ENCODE measurements at places on chromosomes 12 and 14.

- DNase-seq = no peak
Measured at GRCh38 chr12:68406134-68406576, 74.0 kb upstream of the MDM1 start.

DNA sequence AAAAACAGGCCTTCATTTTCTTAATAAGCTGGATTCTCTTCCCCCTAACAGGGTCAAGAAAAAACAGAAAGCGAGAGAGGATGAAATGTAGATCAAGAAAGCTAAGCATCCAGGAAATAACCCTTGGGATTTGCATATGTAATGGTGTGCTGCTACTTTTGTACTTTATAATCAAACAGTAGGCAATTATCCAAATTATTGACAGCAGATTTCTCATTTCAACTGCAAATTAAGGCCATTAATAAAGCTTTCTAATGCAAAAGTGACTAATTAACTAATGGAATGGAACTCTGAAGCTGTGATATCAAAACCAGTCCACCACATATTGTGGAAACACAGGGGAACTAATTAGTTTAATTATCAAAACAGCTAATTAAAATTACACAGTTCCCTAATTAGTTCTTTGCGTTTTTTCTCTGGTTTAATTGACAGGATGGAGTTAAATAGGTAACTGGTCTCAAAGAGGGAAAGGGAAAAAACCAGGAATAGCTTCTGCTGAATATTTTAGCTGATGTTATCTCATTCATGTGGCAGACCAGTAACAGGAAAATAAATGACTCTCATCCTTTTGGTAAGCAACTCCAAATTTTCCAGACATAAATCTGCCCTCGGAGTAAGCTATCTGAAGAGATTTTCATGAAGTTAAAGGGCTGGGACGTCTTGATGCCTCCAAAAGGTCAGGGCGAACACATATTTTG lies 182.7 kb upstream of the LMO3 start:
- no peak for DNase-seq

DNA sequence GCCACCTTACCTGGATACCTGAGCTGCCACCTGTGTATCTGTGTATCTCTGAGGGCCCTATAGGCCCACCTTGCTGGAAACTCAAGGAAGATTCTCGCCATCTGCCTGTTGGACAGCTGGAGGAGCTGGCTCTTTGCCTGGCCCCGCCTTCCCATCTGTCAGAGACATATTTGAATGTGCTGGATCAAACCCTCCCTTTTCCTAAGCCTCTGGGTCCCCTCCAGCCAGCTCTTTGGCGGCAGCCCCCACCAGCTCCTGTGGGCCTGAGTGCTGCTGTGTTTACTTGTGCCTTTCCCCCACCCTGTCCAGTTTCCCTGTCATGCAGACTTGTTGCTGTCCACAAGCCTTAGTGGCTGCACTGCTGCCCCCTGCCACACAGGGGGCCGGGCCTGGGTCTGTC lies 55.9 kb upstream of the SRSF5 start:
- no peak for DNase-seq

- DNase-seq = no peak
Measured at GRCh38 chr12:116450406-116450910, 108.7 kb upstream of the MAP1LC3B2 start.

DNA sequence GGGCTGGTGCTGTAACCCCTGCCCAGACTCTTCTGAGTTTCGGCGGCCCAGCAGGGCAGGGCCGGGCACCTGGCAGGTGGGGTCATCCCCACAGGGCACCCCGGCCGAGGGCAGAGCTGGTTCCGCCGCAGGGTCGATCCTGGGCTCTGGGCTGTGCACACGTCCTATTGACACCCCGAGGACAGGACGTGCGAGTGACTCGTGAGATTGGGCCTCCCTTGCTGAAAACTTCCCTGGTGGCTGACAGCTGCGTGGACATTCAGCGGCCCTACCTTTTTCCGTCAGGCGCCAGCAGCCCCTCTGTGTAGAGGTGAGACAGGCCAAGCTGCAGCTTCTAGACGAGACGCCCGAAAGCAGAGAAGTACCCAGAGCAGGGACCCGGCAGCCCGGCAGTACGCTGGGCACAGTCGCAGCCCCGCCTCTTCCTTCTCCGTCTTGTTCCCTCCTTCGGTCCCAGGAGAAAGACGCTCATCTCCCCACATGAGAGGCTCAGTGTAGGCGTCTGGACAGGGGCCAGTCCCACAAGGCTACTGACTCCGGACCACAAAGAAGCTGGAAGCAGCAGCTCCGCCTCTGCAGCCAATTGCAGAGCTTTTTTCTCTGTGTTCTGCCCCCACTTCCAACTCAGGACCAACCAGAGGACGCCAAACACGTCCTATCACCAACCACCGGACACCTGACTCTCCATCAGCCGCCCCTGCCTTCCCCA lies at the start of gene LRCOL1:
Gene LRCOL1, minus strand, starts transcription at position 532 of the 709 bp plus-strand sequence. CDS start 4,331 bp downstream, outside the sequence.
- DNase-seq = no peak

DNA sequence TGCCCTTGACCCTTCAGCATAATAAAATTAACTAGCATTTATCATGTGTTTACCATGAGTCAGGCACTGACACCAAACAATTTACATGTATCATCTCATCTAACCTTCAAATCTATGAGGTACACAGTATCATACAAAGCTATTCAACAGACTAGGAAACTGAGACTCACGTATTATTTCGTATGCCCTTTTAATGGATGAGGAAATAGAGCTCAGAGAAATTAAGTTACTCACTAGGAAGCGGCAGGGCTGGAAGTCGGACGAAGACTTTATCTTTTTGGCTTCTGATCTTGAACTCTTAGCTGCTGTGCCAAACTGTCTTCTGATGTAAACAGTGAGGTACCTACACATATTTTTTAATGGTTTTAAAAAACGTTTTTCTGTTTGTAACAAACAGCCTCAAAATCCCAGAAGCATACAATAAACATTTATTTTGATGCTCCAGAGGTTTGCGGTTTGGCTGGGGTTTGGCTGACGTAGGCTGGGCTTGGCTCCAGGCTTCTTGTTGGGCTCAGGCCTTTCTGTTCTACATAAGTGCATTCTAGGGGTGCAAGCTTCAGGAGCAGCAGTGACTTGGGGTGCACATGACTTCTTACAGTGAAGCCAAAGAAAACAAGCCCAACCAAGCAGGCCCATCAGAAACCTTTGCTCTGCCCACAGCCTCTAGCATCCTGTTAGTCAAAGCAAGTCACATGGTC lies 184.7 kb downstream of the TBX5 start:
- DNase-seq = no peak

- DNase-seq = no peak
Measured at GRCh38 chr14:98181241-98181640, 1090.8 kb downstream of the BCL11B start.

GRCh38 chr14:72898448-72898847 lies 4.5 kb upstream of the DPF3 start:
- DNase-seq = no peak

DNA sequence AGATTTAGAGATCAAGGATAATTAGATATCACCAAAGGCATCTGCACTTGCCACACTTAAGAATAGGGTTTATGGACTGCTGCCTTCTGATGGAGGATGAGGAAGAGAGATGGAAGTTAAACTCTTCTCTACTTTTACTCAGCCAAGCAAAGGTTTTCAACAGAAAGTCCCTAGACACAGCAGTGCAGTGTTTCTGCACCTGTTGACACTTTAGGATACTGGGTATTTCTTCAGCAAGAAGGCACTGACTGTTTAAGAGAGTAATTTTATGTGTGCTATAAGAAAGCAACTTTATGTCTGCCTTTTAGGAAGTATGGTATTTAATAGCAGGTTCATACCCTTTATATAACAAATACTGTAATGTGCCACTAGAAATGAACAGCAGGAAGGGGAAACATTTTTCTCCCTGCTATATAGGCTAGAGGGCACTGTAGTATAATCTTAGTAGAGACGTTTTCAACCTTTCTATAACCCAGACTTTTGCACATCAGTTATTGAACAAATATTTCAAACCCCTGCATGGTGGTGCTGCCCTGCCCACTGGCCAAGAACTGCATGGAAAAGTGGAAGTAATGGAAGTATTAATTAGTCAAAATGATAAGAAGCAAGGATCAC lies 225.0 kb upstream of the GRIP1 start:
- no peak for DNase-seq

- no peak for DNase-seq
Measured at GRCh38 chr12:53207042-53207441, at the start of gene ITGB7. Gene ITGB7 (minus strand): TSS chr12:53207251. CDS start chr12:53200443, 6,808 bp downstream.

GRCh38 chr12:79451978-79452377 lies 238.8 kb downstream of the PAWR start:
- DNase-seq = no peak

DNA sequence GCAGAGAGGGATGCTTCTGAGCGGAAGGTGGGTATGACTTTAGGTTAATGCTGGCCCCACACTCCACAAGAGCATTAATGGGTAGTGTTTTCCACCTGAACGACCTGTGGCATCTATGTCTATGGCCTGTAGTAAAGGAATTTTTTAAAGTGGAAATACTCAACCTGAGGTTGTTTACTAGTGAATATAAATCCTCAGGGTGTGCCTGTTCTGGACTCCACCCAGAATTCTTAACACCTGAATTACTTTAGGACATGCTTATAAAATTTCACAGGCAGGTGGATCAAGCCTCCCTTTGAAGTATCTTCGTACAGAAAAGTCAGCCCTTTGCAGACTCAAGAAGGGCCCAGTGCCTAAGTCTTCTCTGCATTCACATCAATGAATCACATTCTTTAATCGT lies 196.1 kb downstream of the ESR2 start:
- no peak for DNase-seq

GRCh38 chr12:102953221-102953620 lies 4.3 kb upstream of the ASCL1 start:
- no peak for DNase-seq

- DNase-seq = no peak
Measured at GRCh38 chr12:93632383-93632782, 44.8 kb upstream of the CRADD start.

GRCh38 chr14:56137849-56138248 lies 19.6 kb downstream of the PELI2 start:
- no peak for DNase-seq

DNA sequence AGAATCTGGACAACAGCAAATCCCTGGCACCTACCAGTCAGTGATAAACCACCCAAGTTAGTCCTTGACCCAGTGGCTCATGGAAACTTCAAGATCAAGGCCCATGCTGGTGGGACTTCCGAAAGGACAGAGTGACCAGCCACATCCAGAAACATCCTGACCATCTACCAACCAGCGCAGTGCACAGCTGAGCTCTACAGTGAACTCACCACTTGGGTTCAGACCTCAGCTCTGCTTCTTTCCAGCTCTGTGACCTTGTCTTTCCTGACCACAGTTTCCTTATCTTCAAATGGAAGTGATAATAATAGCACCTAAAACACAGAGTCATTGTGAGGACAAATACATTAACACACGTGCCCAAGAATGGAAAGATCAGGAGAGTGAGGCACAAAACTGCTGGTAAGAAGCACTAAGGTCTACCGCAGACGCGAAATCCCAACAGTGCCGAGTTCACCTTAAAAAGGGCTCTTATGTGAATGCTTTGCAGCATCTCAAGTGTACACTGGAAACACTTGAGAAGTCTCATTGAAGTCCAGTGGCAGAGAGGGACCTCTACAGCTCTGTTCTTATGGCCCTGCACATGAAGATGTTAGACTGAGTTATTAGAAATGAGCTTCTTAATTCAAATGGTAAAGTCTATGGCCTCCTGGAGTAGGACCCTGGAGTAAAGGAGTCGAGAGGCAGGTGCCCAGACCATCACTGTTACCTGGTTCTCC lies 128.8 kb downstream of the CCDC60 start:
- DNase-seq = no peak

DNA sequence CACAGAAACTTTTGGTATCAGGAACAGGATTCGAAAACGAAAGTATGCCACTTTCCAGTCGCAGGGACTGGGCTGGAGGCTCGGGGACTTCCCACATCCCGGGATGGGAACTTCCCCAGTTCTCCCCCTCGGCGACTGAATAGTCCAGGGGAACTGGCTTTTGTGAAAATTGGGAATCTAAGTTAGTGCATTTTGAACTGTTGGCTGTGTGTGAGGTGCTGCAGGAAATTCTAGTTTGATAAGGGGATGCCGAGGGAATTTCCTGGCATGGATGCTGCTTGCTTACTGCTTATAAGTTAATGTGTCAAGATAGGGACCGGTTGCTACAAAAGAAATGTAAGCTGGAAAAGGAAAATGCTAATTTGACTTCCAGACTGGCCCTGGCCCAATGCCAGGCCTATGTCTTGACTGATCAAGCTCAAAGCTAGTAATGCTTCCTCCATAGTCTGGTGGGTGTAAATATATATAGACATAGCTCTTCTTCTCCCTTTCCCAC lies 73.4 kb upstream of the EIF5 start:
- no peak for DNase-seq

- no peak for DNase-seq
Measured at GRCh38 chr12:105820429-105821125, 318.2 kb downstream of the NUAK1 start.

GRCh38 chr14:72432748-72433147 lies 461.2 kb downstream of the DPF3 start:
- no peak for DNase-seq

- no peak for DNase-seq
Measured at GRCh38 chr12:108930756-108931155, 50.9 kb downstream of the DAO start.

DNA sequence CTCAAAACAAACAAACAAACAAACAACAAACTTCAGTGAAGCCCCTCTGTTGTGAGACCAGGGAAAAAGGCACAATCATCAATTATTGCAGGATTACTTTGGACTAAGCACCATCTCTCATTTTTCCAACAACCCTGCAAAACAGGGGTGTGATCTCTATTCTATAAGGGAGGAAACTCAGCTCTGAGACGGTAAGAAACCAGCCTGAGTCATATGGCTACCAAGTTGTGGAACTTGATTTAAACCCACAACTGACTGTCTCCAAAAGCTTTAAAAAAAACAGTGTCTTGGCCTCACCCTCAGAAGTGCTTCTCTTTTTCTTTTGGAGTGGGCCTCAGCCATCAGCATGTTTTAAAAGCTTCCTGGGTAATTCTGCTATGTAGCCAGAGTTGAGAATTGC lies 49.8 kb downstream of the RIN3 start:
- DNase-seq = no peak

GRCh38 chr14:23896609-23897153 lies 56.9 kb upstream of the DHRS4 start:
- DNase-seq = no peak

GRCh38 chr12:128810182-128811127 lies 13.3 kb downstream of the SLC15A4 start:
- DNase-seq = no peak

DNA sequence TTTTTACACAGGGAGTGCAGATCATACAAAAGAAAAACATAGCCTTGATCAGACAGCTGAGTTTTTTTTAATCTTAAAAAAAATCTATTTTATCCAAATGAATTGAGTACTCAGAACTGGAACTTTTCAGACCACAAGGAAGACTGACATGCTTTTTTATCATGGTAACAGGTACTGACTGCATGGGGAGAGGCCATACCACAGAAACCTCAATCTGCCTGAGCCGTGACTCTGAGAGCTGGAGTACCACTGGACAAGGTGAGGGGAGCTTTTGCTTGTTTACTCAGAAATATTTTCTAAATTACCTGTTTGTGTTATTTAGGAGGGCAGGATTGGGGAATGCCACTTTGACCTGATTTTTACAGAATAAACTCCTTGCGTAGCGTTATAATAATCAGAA lies 143.9 kb downstream of the ALX1 start:
- DNase-seq = no peak

- DNase-seq = no peak
Measured at GRCh38 chr12:78241446-78241845, 410.8 kb downstream of the NAV3 start.
